ENCODE measurements at places on chromosomes 3 and 15. TPM values are rescaled to one million over a fixed set of nuclear protein-coding genes. Genes with fewer than 3 reads are reported as not detected.

GRCh38 chr3:25493786-25494185 lies 65.7 kb downstream of the RARB start:
- DNase-seq, result no peak

DNA sequence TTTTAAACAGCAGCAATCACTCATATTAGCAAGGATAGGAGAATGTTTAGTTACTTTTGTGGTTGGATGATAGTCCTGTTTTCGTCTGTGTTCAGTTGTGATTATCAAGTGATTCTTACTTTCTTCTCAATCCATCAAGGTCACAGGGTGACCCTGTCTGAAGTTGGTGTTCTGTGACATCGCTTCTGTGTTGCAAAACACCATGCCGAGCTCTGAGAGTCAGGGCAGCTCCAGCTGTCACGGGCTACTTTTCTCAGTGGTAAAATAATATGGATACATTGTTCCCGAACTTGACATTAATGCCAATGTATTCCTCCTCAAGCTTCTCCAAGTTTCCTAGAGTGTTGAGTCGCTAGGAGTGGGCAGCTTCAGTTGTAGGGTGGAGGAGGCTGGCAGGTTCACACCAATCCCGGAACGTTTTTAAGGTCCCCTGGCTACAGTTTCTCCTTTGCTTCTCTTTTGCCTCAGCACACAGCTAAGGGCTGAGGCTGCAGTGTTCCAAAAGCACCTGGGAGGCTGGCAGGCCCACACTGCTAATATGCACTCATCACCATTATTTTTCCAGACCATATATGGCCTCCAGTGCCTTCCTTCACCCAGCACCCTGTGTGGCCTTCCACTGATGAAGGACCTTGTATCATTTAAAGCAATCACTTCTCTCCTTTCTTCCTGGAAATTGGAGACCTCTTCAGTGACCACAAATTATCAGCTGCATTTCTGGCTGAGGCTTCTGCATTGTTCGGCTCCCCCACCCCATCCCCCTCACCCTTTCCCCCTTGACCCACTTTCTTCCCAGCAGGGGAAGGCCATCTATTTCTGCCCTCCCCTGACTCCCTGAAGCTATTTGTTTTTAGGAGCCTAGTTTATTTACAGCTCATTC lies 25.8 kb downstream of the COLQ start:
- no peak for DNase-seq

DNA sequence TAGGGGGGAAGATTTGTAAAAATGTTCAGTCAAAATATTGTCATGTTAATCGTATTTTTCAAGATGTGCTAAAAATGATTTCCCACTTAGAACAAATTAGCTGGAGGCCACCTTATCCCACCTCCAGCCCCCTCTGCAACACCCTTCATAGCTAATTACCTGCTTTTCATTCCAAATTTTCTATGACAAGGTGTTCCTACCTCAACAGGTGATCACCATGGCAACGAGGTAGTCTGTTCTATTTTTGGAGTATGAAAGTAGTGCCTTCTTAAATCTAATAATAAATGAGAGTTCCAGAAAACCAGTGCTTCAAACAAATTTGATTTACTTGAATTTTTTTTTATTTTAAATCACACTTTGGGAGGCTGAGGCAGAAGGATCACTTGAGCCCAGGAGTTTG lies 149.8 kb downstream of the FNDC3B start:
- DNase-seq, result no peak

- no peak for DNase-seq
Measured at GRCh38 chr3:31377045-31377642, 155.6 kb upstream of the STT3B start.

- DNase-seq, result peak; percentile 94
Measured at GRCh38 chr3:40780291-40780924, 255.6 kb downstream of the ZNF621 start.

GRCh38 chr15:90957791-90958190 lies 3.1 kb downstream of the RCCD1 start:
- peak; percentile 46 for DNase-seq

GRCh38 chr3:125317761-125318160 lies 57.4 kb downstream of the ZNF148 start:
- no peak for DNase-seq

DNA sequence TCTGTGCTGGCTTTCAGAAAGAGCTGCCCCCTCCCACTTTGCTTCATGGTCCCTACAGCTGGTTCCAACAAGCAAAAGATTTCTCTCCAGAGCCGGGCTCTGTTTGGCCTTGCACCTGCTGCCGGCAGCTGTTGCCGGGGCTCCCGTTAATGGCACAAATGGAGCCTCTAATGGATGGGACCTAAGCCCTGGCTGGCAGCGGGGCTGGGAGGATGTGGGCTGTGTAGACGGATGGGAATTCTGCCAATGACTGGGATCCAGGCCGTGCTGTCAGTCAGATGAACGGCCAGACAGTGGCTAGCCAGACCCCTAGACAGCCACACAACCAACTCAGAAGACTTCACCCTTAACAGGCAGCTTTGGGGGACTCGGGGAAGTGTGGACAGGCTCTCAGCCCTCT lies 88.0 kb downstream of the RPLP1 start:
- no peak for DNase-seq

DNA sequence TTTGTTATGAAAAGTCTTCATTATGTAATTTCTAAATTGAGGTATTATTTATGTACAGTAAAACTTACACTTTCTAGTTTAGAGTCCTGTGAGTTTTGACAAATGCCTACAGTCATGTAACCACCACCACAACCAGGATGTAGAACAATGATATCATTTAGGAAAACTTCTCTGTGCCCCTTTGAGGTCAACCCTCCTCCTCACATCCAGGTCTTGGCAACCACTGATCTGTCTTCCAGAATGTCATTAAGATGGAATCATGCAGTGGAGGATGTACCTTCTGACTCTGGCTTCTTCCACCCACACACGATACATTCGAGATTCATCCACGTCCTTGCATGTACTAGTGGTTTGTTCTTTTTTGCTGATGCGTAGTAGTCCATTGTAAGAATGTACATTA lies 23.2 kb downstream of the MINAR1 start:
- DNase-seq, result no peak

GRCh38 chr3:45454466-45454865 lies 66.1 kb downstream of the LARS2 start:
- no peak for DNase-seq

DNA sequence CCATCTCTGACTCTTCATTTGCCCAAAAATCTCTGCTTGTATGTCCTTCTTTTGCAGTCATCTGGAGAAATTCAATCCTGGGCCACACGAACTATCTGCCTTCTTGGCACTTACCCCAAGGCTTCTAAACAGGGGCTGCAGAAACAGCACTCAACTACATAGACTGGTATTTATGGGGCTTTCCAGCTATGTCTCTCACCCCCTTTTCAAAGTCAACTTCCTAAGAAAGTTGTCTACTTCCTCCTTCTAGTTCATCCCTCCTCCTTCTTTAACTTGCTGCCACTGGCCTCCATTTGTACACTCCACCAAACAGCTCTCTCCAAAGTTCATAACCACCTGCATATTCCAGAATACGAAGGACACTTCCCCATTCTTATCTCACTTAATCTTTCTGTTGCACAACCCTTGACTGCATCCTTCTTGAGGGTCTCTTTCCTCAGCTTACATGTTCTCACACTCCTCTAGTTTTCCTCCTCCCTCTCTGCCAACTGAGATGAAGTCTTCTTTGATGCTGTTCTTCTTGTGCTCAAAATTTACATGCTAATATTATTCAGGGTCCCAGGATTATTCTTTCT lies 55.2 kb downstream of the PLD1 start:
- no peak for DNase-seq

DNA sequence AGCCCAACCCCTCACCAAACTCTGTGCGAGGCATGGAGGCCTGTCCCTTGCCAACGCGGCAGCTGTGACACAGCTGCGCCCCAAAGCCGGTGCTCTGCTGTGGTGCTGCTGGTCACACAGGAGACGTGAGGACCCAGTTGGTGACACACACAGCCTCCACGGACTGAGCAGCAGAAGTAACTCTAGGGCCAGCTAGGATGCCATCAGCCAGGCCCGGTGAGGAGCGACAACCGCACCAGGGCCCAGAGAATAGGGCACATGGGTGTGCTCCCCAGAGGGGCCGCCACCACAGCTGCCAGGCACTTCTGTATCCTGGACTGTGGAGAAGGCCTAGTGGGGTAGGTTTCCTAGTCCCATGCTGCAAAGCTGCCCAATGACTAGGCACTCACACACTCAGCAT lies 10.7 kb downstream of the ZXDC start:
- DNase-seq, result peak; percentile 19

- DNase-seq, result no peak
Measured at GRCh38 chr15:95604634-95605036, 725.9 kb upstream of the NR2F2 start.

DNA sequence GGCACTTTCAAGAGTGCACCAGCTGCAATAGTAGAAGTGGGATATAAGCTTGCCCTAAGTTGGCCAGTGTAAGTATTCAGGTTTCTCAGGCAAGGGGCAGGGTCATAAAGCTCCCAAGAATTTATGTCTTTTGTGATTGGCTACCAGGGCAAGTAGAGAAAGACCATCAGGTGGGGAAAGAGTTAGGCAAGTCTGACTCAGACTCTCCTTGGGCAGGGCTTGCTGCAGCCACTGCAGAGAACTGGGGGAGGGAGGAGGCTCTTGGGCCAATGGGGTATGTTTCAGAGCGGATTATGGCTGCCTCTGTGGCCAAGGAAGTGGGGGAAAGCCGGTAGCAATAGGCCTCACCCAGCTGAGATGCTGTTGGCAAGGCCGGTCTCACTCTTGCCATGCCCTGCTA lies 44.6 kb upstream of the SLC25A36 start:
- DNase-seq, result no peak

DNA sequence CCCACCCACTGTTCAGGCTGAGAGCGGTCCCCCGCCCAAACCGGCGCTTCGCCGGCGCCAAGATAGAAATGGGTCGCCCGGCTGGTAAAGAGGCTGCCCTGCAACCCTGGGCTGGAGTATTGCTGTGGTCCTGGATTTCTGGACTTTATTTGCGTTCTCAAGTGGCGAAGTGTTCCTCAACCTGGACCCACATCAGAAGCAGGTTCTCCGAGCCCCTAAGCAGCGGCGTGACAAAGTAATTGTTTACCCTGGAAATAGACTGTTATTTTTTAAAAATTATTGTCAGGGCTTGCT lies 481 bp upstream of the DYNC1LI1 start:
- no peak for DNase-seq

GRCh38 chr3:169133178-169134161 lies 530.0 kb downstream of the MECOM start:
- no peak for DNase-seq

DNA sequence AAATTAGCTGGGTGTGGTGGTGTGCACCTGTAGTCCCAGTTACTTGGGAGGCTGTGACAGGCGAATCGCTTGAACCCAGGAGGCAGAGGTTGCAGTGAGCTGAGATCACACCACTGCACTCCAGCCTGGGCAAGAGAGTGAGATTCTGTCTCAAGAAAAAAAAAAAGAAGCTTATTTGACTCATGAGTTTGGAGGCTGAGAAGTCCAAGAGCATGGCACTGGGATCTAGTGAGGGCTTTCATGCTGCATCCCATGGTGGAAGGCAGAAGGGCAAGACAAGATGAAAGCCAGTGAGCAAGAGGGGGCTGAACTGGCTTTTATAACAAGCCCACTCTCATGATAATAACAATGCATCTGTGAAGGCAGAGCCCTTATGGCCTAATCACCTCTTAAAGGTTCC lies 33.4 kb downstream of the SEC62 start:
- DNase-seq, result no peak

- no peak for DNase-seq
Measured at GRCh38 chr3:5009506-5010109, 30.4 kb downstream of the BHLHE40 start.

GRCh38 chr15:37045859-37046740 lies 54.2 kb downstream of the MEIS2 start:
- DNase-seq, result no peak

DNA sequence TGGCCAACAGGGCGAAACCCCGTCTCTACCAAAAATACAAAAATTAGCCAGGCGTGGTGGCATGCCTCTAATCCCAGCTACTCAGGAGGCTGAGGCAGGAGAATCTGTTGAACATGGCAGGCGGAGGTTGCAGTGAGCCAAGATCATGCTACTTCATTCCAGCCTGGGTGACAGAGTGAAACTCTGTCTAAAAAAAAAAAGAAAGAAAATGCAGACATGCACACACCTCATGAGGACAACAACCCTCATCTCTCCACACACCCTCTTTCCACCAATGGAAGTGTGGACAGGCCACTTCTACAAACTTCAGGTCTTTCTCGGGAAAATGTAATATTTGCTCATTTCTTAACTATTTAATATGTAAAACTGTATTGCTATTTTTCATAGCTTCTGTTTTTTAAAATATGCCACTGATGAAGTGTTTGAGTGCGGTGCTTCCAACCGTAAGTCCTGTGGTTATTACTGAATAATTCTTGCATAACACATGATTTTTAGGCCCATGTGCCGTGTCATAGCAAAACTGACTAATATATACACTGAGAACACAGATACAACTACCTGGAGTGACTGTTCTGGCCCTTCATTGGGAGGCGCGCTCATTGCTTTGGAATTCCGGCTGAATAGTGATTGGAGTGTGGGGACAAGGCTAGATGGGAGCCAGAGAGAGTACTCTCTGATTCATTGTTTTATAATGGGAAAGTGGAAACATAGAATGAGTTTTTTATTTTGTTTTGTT lies 23.1 kb downstream of the LRRC31 start:
- no peak for DNase-seq

DNA sequence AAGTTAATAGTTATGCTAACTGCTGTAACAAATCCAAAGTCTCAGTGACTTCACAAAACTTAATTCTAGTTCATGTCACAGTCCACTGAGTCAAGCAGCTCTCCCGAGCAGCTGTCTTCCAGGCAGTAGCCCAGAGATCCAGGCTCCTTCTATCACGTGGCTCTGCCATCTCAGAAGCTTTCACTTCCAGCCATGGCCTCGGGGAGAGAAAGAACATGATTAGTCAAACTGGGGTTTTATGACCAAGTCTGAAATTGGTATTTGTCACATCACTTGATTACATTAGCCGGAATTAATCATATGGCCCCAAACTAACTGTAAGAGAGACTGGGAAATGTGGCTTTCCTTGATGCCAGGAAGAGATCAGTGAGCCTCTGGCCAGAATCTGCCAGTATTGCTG lies 70.2 kb upstream of the DGKG start:
- no peak for DNase-seq

GRCh38 chr3:160771811-160772459 lies 15.9 kb downstream of the PPM1L start:
- no peak for DNase-seq

ST8SIA2 gene
- not detected for total RNA-seq

VWA5B2 gene
- 0.38 TPM for total RNA-seq

NANOGP8 gene
- total RNA-seq, result not detected

SCN11A gene
- 0.28 TPM for total RNA-seq

THSD4 gene
- 16.3 TPM for total RNA-seq

CLRN1 gene
- total RNA-seq, result not detected

SLC25A20 gene
- 10.8 TPM for total RNA-seq

INKA1 gene
- total RNA-seq, result 5.6 TPM

SERPINI2 gene
- 0.81 TPM for total RNA-seq

COX5A gene
- total RNA-seq, result 90.6 TPM

PSTPIP1 gene
- 18.1 TPM for total RNA-seq

LYZL4 gene
- not detected for total RNA-seq

CCDC39 gene
- total RNA-seq, result 0.90 TPM

PCOLCE2 gene
- total RNA-seq, result 39.7 TPM

STARD5 gene
- 5.9 TPM for total RNA-seq

POU1F1 gene
- not detected for total RNA-seq

PLOD2 gene
- total RNA-seq, result 63.8 TPM

PRR20G gene
- not detected for total RNA-seq

SLC9C1 gene
- total RNA-seq, result 1.4 TPM

All from posterior vena cava (tissue), 2 donors.